ENCODE measurements at places on chromosomes 7 and 10.
A peak's percentile ranks its signal among the peaks of the same experiment; 100 is the strongest.

GRCh38 chr7:88664630-88665233 is 94.8 kb upstream of the ZNF804B start:
- DNase-seq = no peak

DNA sequence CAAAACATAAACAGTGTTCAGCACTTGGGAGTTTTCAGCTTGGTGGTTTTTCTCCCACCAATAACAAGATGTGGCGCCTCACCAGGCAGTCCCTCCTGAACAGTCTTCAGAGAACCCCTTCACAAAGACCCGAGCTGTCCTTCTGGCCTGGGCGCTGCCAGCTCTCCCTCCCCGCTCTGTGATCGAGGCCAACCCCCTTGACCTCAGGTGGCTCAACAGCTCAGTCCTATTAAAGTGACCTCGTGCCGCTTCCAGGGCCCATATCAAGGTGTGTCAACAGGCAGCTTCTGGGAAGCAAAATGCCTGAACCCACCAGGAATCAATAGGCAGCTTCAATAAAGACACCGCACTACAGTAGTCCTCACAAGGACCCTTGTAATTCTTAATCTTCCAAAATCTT is 63.3 kb downstream of the CHST15 start:
- no peak for DNase-seq

- DNase-seq = no peak
Measured at GRCh38 chr10:72107325-72108003, 19.1 kb upstream of the SPOCK2 start.

GRCh38 chr7:150341263-150342120 is at the start of gene RARRES2:
Gene RARRES2 (minus strand): TSS chr7:150341629. CDS start chr7:150340609, 1,020 bp downstream.
- no peak for DNase-seq

DNA sequence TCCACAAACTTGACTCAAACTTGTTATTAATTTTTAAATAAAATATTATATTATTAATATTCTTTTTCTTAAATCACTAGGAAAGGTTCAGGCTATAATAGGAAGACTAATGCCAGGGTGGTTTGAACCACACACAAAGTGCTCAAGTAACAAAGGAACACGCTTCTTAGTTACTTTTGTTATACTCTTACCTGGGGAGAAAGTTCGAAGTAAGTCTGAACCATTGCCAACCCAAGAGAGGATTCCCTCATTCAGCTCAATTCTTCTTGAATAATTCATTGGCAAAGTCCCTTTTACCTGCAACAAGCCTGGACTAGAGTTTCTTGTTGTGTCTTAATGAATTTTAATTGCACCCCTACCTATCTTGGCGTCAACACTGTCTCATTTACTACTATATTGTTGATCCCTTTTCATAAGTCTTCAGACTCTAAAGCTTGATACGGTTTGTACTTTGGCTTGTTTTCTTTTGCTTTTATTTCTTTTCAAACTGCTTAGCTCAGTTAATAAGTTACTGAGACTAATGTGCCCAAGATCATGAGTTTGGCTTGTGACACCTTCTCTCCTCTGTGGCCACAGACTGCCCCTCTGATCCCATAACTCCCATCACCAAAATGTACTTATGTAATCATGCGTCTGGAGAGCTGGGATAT is 10.2 kb upstream of the C10orf67 start:
- no peak for DNase-seq

- DNase-seq = no peak
Measured at GRCh38 chr7:110921595-110922151, 169.3 kb upstream of the LRRN3 start.

- no peak for DNase-seq
Measured at GRCh38 chr7:5143106-5143505, 46.9 kb upstream of the WIPI2 start.

DNA sequence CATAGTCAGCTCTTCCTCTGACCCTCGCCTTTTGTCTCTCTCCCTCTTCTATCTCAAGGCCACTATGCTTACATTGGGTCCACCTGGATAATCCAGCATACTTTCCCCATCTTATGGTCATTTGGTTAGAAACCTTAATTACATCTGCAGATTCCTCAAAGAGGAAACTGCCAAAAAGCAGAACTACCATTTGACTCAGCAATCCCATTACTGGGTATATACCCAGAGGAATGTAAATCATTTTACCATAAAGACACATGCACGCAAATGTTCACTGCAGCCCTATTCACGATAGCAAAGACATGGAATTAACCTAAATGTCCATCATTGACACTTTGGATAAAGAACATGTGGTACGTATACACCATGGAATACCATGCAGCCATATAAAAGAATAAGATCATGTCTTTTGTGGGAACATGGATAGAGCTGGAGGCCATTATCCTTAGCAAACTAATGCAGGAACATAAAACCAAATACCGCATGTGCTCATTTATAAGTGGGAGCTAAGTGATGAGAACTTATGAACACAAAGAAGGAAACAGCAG is 114.8 kb upstream of the NPY start:
- no peak for DNase-seq

DNA sequence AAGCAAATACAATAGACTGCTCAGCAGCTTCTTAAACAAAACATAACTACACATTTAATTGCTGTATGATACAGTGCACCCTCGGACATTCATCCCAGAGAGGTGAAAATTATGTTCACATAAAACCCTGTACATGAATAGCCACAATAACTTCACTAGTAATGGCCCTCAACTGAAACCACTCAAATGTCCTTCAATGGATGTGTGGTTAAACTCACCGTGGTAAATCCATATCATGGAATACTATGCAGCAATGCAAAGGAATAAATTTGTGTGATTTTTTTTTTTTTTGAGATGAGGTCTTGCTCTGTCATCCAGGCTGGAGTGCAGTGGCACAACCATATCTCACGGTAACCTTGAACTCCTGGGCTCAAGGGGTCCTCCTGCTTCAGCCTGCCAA is 252.7 kb downstream of the TCERG1L start:
- DNase-seq = no peak

DNA sequence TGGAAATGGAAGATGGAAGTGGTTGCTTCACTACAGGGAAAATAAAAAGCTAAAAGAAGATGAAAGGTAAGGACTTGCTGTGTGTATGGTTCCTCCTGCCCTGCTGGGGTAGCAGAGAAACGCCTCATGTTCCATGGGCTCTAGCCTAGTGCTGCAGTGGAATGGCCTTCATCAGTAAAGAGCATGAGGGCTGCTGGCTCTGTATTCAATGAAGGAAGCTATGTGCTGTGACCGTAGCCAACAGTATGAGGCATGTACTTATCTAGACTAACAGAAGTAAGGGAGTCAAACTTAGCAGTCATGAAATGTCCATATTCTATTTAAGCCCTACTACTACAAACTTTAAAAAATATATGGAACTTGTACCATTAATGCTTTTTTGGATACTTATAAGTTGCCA is 54.3 kb downstream of the GDI2 start:
- no peak for DNase-seq

GRCh38 chr10:113094114-113094486 is 144.1 kb downstream of the TCF7L2 start:
- no peak for DNase-seq

- DNase-seq = no peak
Measured at GRCh38 chr7:151207315-151207714, 3.0 kb downstream of the H2BK1 start.

- DNase-seq = no peak
Measured at GRCh38 chr7:70458745-70459144, 673.2 kb upstream of the GALNT17 start.

DNA sequence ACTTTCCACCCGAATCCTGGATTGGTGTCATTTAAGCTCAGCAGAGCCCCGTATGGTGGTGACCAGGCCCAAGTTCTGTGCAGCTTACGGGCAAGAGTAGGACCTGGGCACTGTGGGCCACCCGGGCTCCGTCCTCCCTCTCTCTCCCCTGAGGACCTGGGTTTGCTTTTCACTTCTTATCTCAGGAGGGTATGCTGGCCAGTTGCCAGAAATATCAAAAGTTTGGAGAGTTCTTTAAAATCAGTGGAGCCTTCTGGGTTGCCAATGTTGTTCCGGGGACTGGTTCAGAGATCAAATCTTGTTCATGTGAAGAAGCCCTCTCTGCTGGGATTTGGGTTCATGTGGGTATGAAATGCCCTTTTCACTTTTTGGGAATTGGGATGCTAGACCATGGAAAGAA is 145.4 kb downstream of the GRK5 start:
- DNase-seq = no peak

GRCh38 chr10:98363220-98363619 is 51.8 kb downstream of the PYROXD2 start:
- DNase-seq = no peak

GRCh38 chr10:86523348-86523747 is 1.8 kb upstream of the WAPL start:
- DNase-seq = no peak

GRCh38 chr10:133096616-133097269 is 9.0 kb downstream of the ADGRA1 start:
- no peak for DNase-seq

- no peak for DNase-seq
Measured at GRCh38 chr7:156795415-156795814, 97.6 kb downstream of the LMBR1 start.

DNA sequence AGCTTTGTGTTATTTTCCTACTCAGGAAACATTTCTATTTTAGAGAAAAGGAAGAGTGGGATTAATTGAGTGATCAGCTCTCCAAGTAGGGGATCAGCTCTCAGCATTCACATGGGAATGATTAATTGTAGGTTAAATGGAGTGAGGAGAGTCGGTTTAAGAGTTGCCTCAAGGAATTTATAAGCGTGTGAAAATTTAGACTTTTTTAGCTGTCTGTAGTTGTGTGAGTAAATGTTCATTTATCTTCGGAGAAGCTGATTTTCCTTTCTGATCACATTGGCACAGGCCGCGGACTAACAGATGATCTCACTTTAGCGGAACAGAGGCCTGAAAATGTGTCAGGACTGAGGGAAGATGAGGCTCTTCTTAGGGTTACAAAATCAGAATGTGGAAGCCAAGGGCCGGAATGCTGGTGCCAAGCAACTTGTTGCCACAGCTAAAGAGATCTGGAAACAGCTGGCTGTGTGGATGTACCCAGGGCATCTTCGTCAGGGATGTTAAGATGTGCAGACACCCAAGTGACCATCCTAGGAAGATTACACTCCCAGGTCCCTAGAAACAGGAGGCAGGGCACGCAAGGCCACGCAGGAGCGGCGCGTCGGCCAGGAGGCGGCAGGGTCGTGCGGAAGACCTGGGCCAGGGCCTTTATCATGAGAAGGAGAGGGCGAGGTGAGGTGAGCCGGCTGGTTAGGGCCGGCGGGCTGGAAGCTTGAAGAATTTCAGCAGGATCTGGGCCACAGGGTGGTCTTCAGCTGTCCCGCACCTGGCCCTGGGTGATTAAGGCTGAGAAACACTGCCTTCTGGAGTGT is 35.1 kb upstream of the TTYH3 start:
- DNase-seq = no peak

- DNase-seq = no peak
Measured at GRCh38 chr7:65239707-65240352, 133.8 kb upstream of the ZNF92 start.

- no peak for DNase-seq
Measured at GRCh38 chr10:79358811-79359210, 11.5 kb downstream of the PPIF start.

DNA sequence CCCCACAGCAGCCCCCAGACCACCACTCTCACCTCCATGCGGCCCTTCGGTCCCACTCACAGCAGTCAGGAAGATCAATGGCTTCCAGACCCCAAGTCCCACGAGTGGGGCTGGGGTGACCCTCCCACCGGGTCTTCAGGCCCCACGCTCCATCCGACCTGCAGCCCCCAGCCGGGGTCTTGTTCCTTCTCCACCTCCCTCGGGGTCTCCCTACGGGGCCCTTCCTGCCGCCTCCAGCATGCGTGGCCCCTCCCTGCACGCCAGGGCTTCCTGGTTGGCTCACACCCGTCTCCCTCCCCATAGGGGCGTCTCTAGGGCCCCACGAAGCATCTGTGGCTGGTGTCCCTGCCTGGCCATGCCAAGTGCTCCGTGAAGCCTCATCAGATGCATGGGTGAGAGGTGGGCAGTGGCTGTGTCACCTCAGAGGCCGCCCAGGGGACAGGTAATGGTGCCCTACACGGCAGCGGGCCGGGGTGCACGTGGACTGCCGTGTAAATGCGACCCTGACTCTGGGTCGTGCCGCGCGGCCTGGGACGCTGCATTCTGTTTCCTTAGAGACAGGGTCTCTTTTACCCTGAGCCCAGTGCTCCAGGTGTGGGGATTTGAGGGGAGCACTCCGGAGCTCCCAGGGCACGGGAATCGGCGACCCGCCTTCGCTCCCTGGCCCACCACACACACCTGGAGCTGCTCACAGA is 19.9 kb downstream of the ADAP1 start:
- DNase-seq = no peak

GRCh38 chr10:53700278-53700677 is 927.7 kb upstream of the MBL2 start:
- no peak for DNase-seq

GRCh38 chr7:88835147-88835728 is 39.7 kb upstream of the TEX47 start:
- DNase-seq = no peak

GRCh38 chr7:65475734-65476319 is 102.2 kb downstream of the ZNF92 start:
- DNase-seq = no peak

- DNase-seq = no peak
Measured at GRCh38 chr7:51589111-51589510, 272.5 kb upstream of the COBL start.

DNA sequence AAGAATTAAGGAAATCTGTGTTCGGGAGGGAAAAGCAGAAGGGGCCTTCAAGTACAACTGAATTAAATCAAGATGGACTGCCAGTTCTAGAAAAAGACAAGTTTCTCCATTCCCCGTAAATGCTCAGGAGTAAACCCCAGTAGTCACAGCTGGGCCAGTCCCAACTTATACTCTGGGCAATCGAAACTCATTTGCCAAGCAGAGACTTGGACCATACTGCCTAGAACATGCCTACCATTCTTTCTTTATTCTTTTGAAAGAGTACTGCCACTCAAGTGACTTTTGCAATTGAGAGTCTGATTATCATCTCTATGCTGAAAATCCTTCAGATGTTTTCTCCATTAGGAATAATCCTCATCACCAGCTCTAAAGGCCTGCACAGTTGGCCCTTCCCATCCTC is 21.4 kb downstream of the RPP30 start:
- DNase-seq = no peak

GRCh38 chr7:92768501-92769393 is 67.6 kb downstream of the CDK6 start:
- peak; percentile 21 for DNase-seq

- no peak for DNase-seq
Measured at GRCh38 chr10:13223241-13223640, 10.9 kb downstream of the UCMA start.

GRCh38 chr10:100008142-100008522 is 1.6 kb downstream of the DNMBP start:
- DNase-seq = no peak

DNA sequence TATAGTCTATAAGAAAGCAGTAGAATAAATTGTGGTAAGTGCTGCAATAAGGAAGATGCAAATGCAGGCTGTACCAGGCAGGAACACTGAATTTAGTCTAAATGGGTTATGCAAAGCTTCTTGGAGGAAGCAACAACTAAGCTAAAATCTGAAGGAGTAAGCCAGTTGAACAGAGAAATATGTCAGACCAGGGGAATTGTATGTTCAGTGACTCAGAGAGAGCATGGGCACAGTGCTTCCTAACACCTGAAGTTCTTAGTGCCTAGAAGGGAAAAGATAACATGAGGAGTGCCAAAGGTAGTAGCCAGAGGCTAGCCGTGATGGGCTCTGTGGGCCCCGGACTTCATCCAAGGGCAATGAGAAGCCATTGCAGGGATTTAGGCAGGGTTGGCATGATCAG is 204.1 kb upstream of the KMT2E start:
- no peak for DNase-seq
